HS-5 (cell line): ENCODE measurements at places on chromosomes 2 and 18.
A peak's percentile ranks its signal among the peaks of the same experiment; 100 is the strongest.

GRCh38 chr2:792687-793086, 115.5 kb upstream of the TMEM18 start:
- no peak for DNase-seq

DNA sequence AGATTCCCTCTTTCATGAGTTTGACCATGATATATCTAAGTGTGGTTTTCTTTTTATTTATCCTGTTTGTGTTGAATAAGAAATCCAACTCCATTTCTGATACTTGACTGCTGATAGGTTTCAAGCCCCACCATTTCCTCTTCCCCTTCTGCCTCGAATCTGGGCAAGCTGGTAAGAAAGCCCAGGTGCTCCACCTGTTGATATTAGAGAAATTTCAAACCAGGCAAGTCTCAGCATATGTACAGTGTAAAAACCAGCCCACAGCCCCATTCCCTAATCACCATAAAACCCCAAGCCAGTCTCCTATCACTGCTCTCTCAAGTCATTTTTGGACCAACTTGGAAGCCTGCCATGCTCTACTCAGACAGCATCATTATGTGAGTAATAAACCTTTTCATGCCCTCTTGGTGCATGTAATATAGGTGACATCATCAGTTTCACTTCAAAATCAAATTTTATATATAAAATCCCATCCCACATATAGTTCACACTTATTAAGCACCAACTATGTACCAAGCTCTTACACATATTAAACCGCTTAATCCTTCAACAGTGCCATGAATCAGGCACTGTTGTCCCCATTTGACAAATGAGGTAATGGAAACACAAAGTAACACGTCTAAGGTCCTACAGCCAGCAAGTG, 46.6 kb downstream of the SMAD2 start:
- peak; percentile 9 for DNase-seq

GRCh38 chr2:1748741-1749488, 4.6 kb upstream of the PXDN start:
- DNase-seq, result no peak

DNA sequence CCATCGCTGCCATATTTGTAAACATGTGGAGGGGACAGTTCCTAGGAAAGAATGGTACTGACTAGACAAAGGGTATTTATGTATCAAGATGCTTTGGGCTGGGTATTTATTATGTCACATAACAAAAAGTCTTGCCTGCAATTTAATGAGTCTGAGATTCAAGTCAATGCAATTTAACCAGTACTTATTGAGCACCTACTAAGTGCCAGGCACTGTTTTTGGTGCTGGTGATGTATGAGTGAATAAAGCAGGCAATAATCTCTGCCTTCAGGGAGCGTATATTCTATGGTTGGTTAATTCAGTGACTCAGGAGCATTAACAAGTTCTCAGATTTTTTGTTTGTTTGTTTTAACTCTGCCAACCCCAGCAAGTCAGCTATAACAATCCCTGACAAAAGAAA, 24.6 kb upstream of the ACVR1 start:
- no peak for DNase-seq

DNA sequence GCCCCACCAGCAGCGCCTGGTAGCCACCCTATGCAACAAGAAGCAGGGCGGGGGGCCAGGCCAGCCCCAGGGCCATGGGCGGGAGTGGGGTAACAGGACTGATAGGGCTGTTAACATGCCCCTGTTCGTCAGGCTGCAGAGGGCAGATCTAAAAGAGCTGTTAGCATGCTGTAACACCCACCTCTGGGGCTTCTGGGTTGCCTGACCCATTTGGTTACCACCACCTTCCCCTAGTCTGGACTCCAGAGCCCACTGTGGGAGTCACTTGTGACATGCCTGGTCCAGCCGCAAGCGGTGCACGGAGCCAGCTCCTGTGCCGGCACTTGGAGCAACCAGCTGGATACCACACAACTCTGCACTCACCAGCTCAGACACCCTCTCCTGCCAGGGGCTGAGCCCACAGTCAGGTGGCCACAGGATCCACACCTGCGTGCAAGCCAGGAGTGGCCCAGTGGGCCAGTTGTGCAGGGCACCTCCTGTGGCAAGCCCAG, 2.1 kb downstream of the METTL8 start:
- no peak for DNase-seq

DNA sequence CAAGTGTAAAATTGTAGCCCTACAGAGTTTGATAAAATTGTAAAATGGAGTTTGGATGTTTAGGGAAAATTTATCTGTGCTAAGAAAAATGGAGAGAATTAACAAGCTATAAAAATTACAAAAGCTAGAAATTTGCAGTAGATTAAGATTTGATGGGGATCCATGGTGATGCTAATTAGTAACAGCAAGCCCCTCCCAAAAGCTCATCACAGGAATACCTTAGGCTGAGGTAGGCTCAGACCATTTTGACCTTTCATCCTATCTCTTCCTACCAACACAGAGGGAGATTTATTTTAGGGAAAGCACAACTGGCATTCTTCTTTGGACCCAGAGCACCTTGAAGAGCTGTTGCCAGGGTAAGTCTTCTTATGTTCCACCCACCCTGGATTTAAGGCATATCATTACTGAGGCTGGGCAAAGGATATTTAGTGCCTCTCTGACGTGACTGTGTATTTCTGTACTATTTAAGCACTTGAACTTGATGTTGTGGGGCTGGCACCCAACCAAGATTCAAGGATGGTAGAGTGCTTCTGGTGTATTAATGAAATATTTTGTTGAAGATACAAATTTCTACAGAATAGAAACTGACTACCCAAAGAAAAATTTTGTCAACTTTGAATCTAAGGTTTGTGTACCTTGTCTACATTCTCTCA, 70.8 kb upstream of the SLC39A10 start:
- DNase-seq, result no peak

DNA sequence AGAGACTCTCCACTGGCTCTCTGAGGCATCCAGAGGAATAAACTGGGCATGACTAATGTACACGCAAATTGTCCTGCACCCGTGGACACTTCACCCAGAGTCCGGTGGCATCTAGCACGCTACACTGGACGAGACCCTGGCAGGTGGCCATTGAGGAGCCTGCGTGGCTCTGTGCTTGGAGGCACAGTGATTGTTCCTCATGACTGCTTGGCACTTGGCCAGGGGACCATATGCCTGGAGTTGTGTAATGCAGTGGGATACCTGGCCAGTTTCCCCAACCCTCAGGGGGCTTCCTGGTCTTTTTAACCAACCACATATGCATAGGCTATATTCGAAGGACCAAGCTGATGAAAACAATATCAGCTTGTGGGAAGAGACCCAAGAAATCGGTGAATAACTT, 66.6 kb downstream of the MTCL1 start:
- no peak for DNase-seq

DNA sequence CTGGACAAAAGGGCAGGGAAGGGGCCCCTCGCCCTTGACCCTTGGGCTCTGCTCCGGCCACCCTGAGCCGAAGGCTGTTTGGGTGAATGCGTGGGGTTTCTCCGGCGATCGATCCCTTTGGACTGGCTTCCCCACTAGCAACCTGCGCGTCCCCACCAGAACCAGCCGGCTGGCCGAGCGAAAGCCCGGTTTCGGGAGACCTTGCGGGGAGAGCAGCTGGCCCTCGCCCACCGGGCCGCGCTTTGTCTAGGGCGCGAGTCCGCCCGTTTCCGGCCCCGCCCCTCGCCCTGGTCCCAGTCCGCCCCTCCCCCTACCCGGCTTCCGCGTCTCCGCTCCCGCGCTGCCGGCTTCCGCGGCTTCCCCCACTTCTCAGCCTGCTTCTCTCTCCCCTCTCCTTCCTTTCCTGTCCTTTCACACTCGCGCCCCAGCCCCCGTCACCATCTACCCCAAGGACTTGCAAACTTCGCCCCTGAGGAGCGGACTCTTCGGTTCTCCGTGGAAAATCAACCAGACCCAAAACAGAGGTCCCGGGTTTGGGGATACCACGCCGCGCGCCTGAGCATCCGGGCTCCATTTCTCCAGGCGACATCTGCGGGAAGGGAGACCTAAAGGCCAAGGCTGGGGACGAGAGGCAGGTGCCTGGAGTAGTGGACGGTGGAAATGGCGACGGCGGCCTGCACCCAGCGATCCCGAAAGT, 48.0 kb upstream of the ATP6V1B1 start:
- DNase-seq, result no peak

GRCh38 chr18:3218819-3219218, 949 bp downstream of the MYOM1 start:
- no peak for DNase-seq

DNA sequence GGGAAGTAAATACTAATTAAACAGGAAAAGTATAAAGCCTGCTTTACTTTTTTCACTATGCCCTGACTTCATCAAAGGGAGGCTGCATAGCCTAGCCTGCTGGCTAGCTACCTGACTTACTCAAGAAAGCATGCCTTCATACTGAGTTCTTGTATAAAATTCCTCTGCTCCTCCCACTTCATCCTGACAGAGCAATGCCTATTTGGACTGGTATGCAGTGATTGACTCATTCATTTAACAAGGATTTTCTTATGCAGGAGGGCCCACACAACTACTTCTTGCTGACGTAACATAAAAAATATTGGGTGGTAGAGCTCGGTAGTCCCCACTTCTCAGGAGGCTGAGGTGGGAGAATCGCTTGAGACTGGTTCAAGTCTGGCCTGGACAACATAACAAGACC, 70.5 kb downstream of the PRPF40A start:
- peak; percentile 89 for DNase-seq

DNA sequence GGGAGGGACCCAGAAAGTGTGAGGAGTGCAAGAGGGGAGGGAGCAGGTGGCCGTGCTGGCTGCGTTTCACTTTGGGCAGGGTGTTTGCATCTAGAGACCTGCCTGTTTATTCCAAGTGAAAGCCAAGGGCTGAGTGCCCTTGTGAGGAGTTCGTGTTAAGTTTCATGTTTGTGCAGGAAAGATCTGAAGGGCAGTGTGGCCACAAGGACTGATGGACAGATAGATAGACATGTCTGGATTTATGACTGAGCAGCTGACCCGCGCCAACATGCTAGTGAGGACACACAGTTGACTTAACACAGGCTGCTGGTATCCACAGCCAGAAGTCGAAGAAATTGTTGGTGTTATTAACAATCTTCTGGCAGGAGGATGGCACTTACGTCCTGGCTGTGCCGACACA, 387.6 kb upstream of the TNP1 start:
- DNase-seq, result no peak

- DNase-seq, result no peak
Observed at GRCh38 chr2:37156071-37156856, 516 bp downstream of the EIF2AK2 start.

GRCh38 chr2:121284463-121285449, at the start of gene TFCP2L1:
Gene TFCP2L1, minus strand, starts transcription at chr2:121285202. Its CDS starts 93 bp downstream, at chr2:121285109.
- no peak for DNase-seq

DNA sequence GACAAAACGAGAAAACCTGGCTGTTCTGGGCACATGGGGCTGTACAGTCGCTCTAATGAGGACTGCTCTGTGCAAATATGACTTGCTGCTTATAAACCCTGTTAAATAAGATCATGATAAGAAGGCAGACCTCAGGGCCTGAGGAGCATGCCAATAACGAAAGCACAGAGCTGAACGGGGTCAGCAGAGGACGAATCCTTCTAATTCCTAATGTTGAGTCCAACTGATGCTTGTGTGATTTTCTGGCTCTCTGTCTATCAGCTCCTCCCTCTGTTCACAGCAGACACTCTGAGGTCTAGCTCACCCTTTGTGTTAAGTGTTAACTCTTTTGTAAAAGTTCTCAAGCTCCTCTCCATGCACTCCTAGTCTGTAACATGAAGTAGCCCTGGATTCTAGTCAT, 167.2 kb upstream of the REV1 start:
- no peak for DNase-seq

DNA sequence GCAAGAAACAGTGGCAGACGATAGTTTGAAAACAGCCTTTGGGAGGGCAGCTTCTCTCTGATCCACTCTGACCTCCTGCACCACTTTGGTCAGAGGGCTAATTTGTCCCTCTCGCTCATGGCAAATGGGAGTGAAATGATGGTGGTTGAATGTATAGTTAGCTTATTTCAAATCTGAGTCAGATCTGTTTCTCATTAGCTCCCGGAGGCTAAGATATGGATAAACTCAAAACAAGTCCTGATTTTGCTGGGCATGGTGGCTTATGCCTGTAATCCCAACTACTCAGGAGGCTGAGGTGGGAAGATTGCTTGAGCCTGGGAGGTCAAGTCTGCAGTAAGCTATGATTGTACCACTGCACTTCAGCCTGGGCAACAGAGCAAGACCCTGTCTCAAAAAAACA, 145.0 kb downstream of the ALK start:
- DNase-seq, result no peak

- DNase-seq, result no peak
Observed at GRCh38 chr2:167954495-167954894, 292.9 kb downstream of the STK39 start.

DNA sequence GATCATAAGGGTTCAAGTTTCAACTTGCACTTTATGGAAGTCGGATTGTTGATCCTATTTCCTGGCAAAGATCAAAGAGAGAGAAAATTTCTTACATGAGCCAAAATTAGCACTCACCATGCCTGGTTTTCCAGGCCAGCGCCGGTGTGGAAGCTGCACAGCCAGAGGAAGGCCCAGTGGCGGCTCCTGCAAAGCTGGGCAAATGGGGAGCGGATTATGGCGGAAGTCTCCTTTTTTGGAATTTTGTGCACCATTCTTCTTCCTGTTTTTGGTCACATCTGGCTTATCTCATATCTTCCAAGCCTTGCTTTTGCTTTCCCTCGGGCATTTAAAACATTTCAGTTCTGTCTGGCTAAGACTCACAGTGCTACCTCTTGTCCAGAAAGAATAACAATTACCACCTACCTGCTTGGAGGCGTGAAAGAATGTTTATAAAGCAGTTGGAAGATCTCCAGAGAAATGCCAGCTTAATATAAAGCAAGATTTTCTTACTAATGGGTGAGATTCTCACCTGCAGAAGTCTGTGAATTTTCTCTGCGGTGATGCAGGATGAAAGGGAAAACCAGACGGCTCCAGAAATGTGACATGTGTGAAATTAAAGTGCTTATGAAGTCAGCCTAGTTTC, 94.3 kb downstream of the ASAP2 start:
- DNase-seq, result no peak

GRCh38 chr2:99679518-99679917, 189.7 kb upstream of the REV1 start:
- no peak for DNase-seq

DNA sequence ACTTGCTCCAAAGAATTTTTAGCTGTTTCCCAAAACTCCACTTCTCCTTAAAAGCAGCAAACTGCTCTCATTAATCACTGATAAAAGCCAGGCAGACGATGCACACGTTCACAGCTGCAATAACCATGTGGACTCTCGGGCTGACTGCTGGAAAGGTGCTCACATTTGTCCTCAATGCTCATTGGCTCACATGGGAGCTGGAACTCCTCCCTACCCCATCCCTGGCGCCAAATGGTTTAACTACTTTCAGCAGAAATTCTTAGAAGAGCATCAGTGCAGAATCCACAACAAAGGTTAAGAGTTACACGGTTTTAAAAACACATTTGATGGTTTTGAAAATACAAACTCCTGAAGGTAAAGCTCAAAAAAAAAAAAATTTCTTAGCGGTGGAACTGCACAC, 117.1 kb downstream of the NOL10 start:
- no peak for DNase-seq

GRCh38 chr18:63906056-63906455, 1.7 kb upstream of the SERPINB10 start:
- DNase-seq, result no peak

- no peak for DNase-seq
Observed at GRCh38 chr2:26292646-26293045, 47.9 kb downstream of the HADHB start.
